HCEC 1CT (cell line): ENCODE measurements at places on chromosomes 5 and 9.

DNA sequence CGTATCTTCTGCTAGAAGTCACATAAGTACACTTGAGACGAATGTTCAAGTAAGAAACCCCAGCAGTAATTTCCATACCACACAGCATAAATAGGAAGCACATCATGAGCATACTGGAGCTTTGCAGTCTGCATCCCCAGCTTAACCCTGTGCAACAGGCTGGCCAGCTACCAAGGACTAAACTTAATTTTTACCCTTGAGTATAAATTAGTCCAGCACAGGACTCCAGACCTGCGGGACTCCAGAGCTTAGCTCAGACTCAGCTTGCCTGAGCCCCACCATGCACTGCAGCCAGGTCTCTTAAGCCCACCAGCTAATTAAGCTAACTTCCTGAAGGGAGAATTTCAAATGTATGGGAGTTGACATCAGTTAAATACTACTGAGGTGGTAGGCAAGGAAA lies 491.0 kb downstream of the ARHGEF28 start:
- DNase-seq = no peak

DNA sequence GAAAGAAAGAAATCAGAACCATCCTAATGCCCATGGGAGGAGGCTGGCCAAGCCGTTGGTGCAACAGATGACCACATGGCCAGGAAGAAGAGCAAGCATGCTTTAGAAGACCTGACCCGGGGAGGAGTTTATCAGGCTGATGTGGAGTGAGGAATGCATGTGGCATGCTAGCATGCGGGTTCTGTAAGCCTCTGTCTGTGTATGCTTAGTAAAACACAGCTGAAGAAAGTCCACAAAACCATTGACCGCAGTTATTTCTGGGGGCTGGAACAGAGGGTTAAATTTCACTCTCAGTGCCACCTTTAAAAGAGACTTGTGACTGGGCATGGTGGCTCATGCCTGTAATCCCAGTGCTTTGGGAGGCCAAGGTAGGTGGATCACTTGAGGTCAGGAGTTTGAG lies 19.1 kb downstream of the GFI1B start:
- DNase-seq = peak; percentile 8

- DNase-seq = no peak
Observed at GRCh38 chr9:84699984-84700383, 30.5 kb downstream of the NTRK2 start.

- no peak for DNase-seq
Observed at GRCh38 chr9:131704141-131704983, 35.5 kb downstream of the RAPGEF1 start.

GRCh38 chr5:178223196-178223773 lies 9.3 kb downstream of the PHYKPL start:
- DNase-seq = no peak

DNA sequence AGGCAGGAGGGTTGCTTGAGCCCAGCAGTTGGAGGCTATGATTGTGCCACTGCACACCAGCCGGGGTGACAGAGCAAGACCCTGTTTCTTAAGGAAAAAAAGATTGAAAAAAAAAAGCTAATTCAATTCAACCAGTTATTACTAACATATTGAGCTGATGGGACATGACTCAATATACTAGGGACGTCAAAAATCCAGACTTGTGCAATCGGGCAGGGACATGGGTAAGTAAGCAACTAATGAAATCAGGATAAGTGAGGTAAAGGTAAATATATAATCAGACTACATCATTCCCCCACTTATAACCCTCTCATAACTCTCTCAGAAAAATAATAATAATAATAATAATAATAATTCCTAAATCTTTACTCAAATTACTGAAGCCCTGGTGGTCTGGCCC lies 975 bp upstream of the HAVCR1 start:
- DNase-seq = peak; percentile 59

GRCh38 chr9:130837002-130837511 lies 2.0 kb downstream of the ABL1 start:
- peak; percentile 38 for DNase-seq

DNA sequence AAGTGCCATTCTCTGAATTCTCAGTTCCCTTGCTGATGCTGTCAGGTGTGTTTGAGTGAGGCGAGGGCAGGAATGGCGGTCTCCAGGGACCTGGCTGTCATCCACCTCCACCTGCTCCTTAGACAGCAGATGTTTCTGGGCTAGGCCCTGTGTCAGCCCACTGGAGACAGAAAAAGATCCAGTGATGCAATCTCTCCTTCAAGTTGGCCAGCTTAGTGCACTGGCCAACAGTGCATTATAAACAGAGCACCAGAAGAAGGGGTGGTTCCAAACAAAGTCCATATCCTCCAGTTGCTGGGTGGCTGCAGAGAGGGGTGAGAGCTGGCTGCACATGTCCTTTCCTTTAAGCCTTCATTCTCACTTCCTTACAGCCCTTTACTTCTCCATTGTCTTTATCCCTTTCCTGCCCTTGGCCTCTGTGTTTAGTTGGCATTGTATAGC lies 26.5 kb downstream of the NANS start:
- no peak for DNase-seq
